ENCODE measurements at places on chromosomes 6 and 20.

GRCh38 chr20:7516621-7517111, 423.6 kb downstream of the HAO1 start:
- DNase-seq = no peak

- DNase-seq = no peak
Measured at GRCh38 chr6:81774542-81774941, 22.1 kb upstream of the TENT5A start.

GRCh38 chr6:96755096-96755495, 82.2 kb downstream of the GPR63 start:
- no peak for DNase-seq

DNA sequence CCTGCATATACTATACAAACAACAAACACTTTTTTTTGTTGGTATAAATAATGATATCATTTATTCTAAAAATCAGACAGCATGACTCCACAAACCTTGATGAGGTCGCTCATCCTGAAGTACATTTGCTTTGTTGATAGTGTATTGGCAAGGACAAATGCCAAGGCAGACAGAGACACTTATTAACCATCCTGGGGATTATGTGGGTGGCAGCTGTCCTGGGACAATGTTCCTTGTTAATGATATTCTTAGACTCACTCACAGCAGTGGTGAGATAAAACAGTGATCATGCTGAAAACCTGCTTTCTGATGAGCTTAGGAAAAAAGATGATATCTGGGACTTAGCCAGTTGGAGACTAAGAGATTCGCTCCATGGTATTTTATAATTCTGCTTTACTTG, 85.4 kb upstream of the OGFRL1 start:
- DNase-seq = no peak

DNA sequence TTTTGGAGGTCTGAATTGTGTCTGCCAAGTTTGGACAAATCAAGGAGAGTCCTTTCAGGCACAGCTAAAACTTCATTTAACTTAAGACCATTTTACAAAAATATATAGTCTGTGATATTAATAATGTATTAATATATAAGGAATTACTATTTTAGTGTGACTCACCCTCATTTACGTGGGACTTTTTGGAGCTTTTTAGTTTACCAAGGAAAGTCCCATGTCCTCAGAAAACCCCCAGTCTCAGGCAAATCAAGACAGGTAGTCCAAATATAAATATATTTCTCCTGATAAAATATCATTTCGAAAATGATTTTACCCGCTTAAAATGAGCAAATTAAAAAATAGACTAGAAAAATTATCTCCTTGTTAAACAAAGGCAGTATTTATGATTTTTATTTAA, 479.0 kb downstream of the PKHD1 start:
- DNase-seq = no peak

DNA sequence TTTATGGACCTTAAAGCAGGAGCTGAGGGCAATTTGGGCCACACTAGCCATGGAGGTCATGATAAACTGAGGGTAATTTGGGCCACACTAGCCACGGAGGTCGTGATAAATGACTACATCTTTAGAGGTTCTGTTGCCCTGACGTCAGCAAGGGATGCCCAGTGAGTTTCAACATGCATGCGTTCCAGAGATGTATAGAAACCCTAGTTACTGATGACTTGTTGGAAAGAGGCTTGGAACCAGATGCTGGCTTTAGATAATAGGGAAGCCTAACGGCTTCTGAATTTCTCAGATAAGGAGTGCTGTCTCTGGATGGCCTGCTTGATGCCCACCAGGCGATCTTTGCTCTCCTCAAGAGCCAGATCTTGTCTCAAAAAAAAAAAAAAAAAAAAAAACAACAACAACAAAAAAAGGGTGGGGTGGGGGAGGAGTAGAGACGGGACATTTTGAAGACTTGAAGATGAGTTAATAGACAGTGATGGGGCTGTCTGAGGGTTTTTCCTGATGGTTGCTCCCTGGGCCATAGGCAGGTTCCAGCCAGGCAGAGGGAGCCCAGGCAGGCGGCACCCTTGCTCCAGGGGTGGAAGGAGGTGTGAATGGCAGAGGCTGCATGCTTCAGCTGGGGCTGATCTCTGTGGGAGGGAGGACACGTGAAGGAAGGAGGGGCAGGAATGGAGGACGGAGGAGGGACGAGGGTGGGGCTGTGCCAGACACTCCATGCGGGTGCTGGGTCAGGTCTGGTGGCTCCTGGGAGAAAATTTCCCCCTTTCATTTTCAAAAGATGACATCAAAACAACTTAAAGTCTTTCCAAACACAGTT, 27.0 kb upstream of the FRMD1 start:
- DNase-seq = no peak

DNA sequence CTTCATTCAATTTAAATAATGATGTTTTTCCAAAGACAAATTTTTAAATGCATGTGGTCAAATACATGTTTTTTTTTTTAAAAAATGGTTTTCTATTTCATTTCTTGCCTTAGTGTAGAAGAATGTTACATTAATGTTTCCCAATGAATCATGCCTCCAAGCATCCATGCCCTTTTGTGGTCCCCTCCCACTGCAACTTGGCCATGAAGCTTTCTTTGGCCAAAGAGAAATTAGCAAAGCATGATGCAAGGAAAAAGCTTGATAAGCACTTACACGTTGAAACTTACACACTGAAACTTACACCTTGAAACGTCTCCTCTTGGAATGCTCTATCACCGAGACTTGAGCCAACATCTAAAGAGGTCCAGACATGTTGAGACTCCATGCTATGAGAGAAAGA, 93.0 kb upstream of the ELOVL5 start:
- no peak for DNase-seq

DNA sequence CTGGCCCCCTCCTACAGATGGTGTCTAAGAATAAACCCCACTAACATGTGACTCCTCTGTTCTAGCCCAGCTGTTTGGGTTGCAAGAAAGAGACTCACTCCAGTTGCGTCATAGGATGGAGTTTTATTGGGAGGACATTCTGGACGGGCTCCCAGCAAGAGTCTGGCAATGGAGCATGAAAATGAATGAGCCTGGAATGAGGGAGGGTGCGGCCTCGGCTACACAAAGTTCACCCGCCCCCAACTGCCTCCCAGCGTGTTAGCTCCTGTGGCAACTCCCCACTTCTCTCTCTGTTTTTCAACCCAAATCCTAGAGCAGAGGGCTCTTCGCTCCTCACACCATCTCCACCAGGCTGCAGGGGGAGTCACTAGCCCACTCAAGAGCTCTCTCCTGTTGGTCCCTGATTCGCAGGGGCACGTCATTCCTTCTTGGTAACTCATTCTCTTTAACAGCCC, 5.1 kb upstream of the ADAM33 start:
- no peak for DNase-seq

DNA sequence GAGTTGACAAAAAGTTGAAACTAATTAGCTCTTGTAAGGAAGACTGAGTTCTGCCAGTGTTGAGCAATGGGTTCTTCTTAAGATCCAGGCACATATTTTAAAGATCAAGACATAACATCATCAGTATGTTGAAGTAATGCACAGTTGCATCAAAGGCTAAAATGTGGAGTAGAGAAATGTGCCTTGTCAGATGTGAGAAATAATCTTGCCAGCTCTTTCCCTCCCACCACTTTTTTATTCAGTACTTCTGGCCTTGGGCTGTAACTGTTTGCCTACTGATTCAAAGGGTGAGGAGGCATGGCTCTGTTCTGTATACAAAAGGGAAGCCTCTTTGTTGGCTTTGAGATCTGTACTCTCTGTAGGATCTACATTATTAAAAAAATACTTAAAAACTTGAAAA, 13.1 kb downstream of the PKIB start:
- no peak for DNase-seq

DNA sequence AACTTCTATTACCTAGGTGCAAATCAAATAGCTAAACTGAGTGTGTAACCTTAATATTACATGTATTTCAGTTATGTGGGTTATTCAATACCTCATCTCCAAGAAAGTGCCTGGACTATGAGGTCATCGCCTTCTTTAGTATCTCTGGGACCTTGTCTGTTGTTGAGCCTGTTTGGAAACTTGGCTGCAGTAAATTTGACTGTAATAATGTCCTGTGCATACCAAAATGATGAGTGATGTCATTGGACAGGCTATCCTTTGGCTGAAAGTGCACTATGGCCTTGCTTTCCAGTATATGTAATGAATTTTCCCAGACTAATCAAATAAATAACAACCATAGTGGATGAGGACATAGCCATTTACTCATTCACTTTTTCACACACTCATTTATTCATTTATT, 455.1 kb downstream of the ADGRB3 start:
- no peak for DNase-seq

DNA sequence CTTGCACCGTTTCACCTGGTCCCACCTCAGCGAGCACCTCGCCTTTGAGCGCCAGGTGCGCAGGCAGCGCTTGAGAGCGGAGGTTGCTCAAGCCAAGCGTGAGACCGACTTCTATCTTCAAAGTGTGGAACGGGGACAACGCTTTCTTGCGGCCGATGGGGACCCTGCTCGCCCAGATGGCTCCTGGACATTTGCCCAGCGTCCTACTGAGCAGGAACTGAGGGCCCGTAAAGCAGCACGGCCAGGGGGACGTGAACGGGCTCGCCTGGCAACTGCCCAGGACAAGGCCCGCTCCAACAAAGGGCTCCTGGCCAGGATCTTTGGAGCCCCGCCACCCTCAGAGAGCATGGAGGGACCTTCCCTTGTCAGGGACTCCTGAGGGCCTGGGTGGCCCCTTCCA, 1.5 kb downstream of the ABT1 start:
- no peak for DNase-seq

- DNase-seq = no peak
Measured at GRCh38 chr6:168578036-168578435, 137.1 kb downstream of the SMOC2 start.

GRCh38 chr6:159966981-159967380, 1.9 kb upstream of the IGF2R start:
- DNase-seq = no peak

DNA sequence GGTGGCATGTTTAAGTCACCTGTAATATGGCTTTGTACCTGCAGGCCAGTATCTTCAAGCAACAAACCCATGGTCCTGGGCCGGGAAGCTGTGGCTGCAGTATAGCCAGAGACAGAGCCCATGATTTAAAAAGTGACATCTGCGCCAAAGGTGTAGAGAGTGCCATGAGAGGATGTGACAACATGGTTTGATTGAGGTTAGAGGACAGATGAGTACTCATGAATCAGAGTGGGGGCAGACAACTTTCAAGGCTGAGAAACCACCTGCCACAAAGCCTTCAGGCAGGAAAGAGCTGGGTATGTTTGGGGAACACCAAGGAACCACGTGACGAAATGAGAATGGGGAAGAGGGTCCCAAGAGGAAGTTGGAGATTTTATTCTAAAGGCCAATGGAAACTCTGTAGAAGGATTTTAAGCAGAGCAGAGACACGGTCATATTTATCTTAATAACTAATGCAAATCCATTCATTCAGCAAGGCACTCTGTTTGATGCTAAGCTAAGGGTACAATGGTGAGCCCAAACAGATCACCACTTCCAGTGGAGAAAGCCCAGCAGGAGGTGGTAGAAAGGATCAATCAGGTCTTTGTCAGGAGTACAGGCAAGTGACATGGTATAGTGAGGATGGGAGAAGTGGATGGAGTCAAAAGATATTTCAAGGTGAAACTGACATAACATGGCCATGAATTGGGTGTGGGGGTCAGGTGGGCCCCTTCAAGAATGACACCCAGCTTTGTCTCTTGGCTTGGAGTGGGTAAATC, 3.4 kb upstream of the MICAL1 start:
- DNase-seq = no peak

- DNase-seq = no peak
Measured at GRCh38 chr6:86192123-86192522, 549.4 kb upstream of the SYNCRIP start.

DNA sequence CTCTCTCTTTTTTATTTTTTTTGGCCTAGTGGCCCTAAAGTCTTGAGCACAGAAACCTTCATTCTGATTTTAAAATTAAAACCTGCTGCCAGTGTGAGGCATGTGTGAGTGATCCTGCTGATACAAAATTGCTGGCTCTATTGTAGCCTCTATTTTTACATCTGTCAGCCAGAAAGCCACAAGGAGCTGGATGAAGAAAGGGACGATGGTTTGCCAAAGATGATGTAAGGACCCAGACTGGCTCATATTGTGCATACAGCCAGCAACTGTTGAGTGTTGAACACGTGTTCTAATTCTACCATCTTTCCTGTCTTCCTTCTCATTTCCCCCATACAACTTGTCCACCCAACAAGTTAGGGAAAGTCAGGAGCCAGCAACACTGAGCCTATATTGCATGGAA, 40.8 kb upstream of the ATXN1 start:
- DNase-seq = no peak

DNA sequence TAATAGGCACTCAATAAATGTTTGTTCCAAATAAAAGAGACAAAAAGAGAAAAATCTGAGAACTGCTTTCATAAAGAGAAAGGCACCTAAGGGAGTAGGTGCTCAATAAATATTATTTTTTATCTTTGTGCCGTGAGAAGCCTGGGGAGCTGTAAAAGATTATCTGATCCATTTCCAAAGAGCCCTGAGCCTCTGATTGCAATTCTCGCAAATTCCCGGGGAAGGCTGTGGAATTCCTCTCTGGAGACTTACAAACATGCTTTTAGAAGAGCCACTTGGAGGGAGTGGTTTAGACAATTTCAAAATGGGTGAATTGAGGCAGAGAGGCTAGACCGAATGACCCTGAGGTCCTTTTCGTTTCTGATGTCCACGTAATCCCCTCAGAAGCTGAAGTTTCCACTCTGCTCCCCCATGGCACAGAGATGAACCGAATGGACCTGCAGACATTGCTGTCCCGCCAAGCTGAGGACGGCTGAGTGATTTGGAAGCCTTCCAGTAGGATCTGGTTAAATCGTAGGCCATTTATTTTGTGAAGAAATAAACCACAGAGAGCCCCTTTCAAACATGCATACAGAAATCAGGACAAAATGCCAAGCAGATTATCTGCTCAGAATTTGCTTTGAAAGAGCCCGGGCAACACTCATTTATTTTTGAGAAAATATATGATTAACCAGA, 77.8 kb downstream of the PKHD1 start:
- DNase-seq = no peak

DNA sequence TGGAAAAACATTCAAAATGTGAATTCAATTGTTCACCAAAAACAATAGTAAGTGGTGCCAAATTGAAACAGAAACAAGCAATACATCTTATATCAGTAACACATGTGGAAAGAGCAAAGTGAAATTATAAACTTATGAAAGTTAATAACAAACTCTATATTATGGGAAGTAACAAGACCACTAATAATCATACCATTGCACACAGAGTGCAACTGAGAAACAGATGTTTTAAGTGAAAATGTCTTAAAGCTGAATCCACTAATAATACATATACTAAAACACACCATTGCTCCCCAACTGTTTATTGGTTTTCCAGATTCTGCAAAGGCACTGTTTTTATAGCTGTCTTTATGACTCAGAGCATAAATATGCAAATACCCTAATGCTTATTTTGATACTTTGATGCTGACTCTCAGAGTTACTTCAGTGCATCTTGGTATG, 292.3 kb downstream of the RFPL4B start:
- DNase-seq = no peak

Data from neuronal stem cell (in vitro differentiated cells).